ENCODE measurements at places on chromosomes 6 and 20. TPM values are rescaled to one million over a fixed set of nuclear protein-coding genes. Genes with fewer than 3 reads are reported as not detected.

GRCh38 chr6:46848684-46849360, 55.6 kb downstream of the MEP1A start:
- DNase-seq, result peak; percentile 72

DNA sequence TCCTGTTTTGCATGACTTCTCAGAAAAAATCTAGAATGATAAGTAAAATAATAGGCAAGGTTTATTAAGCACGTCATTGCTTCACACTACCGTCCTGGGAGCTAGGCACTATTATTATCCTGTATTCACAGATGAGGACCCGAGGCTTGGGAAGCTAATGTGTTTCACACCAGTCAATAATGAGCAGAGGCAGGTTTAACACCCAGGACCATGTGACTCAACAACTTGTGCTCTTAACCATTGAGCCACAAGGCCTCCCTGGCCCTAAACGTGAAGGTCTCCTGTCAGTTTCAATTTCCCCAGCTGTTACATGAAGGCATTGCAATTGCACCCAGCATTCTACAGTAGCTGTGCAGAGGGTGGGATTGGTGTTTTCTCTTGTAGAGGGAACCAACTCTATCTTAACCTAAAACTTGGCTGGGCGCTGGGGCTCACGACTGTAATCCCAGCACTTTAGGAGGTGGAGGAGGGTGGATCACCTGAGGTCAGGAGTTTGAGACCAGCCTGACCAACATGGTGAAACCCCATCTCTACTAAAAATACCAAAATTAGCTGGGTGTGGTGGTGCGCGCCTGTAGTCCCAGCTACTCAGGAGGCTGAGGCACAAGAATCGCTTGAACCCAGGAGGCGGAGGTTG, 191.2 kb downstream of the BCAS1 start:
- DNase-seq, result no peak

The NR2E1 gene
- polyA plus RNA-seq, result not detected

The PACSIN1 gene
- not detected for polyA plus RNA-seq

DNA sequence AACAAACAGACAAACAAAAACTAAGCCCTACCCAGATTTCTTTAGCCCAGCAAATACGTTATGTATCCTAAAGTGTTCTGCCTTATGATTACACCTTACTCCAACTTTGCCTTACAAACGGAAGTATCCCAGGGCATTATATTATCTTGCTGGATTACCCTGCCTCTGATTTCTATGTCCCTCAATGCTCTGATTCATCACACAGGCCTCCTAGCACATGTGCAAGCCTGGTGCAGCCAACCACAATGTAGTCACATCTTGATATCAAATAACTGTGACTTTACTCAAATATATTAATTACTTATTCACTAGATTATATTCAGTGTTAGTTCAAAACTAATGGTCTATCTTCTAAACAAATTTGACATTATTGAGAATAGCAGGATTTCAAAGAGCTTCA, 598.6 kb downstream of the TBC1D32 start:
- DNase-seq, result no peak

The DNPH1 gene
- 31.9 TPM for polyA plus RNA-seq

GRCh38 chr20:36298061-36298460, 8.1 kb upstream of the DLGAP4 start:
- no peak for DNase-seq

The RGS17 gene
- not detected for polyA plus RNA-seq

The PDYN gene
- polyA plus RNA-seq, result not detected

- DNase-seq, result no peak
These were observed 66.2 kb upstream of the EYA2 start for GRCh38 chr20:46828471-46828870.

DNA sequence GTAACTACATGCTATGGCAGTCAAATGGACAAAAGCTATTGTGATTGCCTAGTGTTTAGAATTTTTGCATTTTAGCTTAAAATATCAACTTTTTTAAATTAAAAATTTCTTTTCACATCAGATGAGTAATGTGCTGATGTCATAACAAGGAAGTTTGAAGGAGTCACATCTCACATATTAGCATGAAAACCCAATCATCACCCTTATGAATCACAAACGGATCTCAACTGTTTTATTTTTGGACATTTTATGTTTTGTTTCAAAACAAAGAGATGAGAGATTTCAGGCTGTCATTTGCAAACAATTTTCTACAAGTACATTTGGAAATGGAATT, 53.6 kb upstream of the TRERF1 start:
- DNase-seq, result peak; percentile 74

The CST2 gene
- not detected for polyA plus RNA-seq

The SASH1 gene
- polyA plus RNA-seq, result 0.90 TPM

The LAMA4 gene
- polyA plus RNA-seq, result not detected

DNA sequence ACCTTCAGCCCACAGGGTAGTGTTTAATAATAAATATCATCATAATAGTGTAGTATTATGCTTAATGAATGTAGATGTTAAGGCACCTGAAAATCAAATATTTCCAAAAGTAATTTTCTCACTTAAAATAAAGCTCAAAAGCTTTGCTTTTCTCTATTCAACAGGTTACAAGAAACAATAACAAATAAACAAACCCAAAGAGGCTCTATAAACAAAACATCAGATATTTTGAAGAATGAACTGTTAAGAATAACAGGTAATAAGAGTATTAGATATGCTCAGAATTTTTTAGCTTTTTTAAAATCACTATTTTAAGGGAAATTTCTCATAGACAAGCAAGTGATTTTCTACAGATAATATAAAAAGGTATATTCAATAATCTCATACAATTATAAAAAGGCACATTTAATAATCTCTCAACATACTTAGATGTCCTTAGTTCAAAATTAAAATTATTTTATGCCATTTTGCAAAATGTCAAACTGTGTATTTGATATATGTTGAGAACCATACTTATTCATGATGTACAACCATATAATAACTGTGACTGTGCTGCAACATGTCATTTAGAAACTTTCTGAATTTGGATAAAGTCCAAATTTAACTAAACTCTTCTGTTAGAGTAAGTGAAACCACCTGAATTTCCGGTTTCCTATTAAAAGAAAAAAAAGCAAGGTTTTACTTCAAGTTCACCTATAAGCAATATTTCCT, 35.8 kb downstream of the PHIP start:
- no peak for DNase-seq

GRCh38 chr20:31570021-31570463, 35.0 kb upstream of the ID1 start:
- no peak for DNase-seq

DNA sequence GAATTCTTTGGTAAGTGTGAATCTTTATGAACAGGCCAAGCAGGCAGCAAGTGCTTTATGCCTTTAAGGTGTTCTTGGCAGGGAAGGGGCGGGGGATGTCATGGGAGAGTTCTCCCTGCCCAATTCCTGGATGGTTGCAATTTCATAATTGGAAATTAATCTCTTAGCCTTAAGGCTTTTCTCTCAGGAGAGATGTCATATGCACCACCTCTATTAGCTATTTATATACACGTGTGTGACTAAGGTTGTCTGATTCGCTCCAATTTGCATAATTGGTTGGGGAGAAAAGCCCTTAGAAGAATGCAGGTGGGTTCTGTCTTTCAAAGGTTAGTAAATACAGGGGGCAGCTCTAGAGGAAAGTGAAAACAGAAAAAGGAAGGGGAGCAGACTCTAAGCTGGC, 5.2 kb upstream of the ENPP5 start:
- no peak for DNase-seq

The FAM83C gene
- polyA plus RNA-seq, result not detected

The MLIP gene
- not detected for polyA plus RNA-seq

DNA sequence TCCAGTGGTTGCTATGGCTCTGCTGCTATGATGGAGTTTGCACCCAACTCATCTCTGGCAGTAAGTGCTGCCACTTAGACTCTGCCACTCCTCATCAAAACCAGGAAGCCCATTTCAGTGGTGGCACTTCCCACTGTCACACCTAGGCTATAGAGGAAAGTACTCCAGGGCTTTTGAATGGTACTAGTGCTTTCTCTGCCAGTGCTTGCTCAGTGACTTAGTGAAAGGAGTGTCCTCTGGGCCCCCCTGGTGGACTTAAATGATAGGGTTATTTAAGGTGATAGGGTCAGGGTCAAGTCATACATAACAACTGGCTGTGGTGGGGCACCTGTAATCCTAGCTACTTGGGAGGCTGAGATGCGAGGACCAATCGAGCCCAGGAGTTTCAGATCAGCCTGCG, 22.8 kb downstream of the FITM2 start:
- no peak for DNase-seq

The KIFC1 gene
- 0.14 TPM for polyA plus RNA-seq

DNA sequence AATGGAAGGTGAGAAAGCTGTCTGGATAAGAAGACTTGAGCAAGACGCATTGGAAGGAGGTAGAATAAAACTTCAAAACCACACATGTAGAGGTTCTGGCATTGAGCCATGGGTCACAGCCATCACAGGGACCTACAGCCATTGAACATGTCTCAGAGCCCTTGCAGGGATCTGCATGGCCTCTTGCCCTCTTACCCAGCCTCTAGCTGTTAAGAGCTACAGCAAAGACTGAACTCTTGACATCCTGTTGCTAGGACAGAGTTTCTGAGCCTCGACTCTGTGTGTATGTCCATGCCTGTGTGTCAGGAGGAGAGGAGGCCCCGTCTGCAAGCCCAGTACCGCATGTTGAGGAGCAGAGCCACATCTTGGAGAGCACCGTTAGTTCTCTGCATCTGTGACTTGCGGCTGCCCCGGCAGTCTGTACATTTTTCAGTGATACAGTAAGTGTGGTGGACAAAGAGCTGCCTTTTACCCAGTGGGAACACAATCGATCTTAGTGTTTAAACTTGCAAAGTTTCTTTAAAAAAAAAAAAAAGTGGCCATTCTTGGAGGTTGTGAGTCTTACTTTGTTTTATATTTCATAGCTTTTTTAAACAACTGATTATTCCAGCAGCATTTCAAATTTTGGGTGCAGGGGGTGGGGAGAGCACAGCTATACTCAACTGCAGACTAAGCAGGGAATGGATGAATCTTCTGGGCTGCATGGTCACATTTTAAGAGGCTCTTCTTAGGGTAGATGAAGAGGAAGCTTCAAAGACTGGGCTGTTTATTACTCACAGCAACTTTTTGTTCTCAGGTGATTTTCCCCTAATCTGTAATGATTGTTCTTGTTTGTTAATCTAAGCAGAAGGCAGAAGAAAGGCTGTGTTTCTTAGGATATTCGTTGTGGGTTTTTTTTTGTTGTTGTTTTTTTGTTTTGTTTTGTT, 88.5 kb downstream of the TBC1D7 start:
- no peak for DNase-seq

DNA sequence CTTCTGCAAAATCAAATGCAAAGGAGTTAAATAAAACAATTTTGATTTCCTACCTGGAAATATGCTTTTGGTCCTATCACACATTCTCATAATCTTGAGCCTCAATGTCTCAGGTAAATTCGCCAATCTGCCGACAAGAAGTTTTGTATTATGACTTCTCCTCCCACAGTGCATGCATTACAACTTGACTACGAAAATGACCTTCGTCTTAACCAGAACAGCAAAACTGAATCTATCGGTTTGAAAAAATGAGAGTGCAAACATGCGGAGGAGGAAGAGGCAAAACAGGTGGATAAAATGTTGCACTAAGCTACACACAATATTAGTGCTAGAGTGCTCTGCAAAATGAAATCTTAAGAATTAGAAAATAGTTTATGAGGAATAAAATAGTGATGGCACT, 43.4 kb downstream of the HIVEP2 start:
- DNase-seq, result no peak

DNA sequence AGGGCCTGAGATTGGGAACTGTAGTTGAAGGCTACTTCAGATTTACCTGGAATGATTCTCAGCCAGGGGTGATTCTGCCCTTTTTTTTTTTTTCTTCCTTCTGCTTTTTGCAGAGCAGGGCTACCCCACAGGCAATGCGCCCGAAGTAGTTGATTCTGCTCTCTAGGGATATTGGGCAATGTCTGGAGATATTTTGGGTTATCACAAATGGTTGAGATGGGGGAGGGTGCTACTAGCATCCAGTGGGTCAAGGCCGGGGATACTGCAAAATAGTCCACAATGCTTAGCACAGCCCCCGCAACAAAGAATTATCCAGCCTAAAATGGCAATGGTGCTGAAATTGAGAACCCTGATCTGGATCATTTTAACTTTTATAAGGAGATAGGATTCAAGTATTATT, 71.2 kb upstream of the ZMYND8 start:
- DNase-seq, result no peak

DNA sequence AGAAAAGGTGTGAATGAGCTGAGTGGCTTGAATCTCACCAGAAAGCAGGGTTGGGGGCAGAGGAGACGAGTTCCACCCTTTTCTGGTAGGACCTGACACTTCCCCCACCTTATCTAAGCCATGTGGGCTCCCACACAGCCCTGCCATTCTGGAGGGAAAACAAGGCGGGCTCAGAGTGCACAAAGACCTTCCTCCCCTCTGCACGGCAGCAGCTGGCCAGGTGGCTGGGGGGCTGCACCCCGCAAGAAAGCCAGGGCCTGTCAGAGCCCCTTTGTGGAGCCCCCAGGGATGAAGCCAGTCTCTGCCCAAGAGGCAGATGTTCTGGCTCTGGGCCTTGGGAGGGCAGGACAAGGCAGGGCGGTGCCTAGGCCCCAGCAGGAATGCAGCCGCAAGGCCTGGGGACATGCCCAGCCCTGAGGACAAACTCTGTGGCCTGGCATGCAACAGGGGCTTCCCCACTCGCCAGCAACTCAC, 48.4 kb upstream of the DSN1 start:
- DNase-seq, result no peak

- DNase-seq, result no peak
These were observed at the start of gene OPRL1 for GRCh38 chr20:64080013-64080812. TSS of gene OPRL1 (plus strand) at chr20:64080082. CDS start at chr20:64092721, 12,639 bp downstream.

The CD24 gene
- polyA plus RNA-seq, result 0.29 TPM

GRCh38 chr6:166023273-166023989, 144.2 kb downstream of the TBXT start:
- no peak for DNase-seq
